ENCODE measurements at places on chromosomes 7 and 10.

GRCh38 chr10:70466951-70467350, 11.6 kb upstream of the PALD1 start:
- no peak for DNase-seq

DNA sequence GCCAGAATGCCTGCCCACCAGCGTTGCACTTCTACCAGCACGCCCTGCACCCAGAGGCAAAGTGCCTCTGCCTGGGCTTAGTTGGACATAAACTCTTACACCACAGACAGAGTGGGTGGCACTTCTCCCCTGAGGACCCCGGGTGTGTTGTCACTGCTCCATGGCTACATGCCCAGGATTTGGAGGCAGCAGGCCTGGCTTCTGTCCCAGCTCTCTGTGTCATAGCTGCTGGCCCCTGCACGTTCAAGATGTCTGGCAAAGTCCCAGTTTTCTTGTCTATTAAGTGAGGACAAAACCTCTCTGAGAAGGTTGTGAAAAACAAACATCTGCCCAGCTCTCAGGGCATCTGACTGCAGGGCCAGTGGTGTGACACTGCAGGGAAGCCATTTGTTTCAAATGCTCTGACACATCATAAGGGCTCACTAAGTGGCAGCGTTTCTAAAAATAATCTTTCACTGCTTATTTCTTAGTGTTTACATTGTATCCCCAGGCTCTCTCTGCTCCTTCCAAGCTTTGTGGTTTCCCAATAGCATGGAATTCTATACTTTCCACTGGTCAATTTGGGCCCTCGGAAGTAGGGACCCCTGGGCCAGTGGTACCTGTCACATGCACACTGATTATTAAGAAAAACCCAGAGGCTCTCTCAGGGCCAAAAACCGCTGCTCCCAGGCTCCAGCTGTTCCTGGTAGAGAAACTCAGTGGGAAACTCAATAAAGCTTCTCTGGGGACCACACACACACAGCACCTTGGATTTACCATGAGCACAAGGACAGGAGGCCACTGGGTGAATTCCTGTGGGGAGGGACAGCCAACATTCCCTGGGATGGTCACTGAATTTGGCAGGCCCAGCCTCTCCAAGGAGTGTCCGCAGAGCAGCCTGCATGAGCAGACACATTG, 86.2 kb upstream of the ANLN start:
- DNase-seq = no peak

GRCh38 chr10:88657901-88658300, 6.3 kb upstream of the LIPF start:
- no peak for DNase-seq

DNA sequence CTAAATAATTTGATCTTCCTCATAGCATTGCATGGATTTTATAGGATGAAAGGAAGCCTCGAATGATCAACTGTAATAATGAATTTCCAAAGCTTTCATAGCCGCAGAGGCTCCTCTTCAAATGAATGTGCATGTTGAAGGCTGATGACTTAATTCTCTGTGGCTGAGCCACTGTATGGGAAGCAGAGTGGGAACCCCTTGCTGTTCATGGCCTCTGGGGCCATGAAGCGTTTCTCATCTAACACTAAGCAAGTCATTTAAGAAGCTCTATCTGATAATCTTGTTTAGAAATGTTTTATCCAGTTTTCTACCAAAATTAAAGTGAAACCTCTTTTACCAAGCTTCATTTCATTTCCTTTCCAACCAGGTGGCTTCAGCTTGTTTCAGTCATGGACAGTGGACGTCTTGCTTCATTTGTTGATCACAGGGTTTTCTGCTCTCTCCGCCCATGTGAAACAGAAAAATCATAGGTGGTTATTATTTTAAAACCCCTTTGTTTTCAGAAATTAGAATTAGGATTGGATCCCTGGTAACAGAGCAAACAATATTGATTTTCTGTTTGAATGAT, 10.3 kb upstream of the ADARB2 start:
- no peak for DNase-seq

DNA sequence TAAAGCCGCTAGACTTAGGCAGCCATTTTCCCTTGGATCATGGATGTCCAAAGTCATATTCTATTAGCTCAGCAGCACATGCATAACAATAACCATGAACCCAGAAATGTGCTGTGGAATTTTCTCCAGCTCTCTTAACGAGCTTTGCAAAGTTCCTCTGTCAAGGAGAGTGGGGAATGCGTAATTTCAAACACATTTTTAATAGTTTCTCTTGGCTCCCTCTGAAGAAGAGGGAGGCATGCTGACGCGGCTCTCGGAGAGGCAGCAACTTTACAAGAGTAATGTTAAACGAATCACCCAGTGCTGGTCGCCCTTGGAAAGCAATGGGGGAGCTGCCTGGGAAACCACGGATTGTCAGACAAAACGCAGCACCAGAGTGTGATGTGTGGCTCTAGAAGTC, 114.8 kb downstream of the RAB18 start:
- no peak for DNase-seq

DNA sequence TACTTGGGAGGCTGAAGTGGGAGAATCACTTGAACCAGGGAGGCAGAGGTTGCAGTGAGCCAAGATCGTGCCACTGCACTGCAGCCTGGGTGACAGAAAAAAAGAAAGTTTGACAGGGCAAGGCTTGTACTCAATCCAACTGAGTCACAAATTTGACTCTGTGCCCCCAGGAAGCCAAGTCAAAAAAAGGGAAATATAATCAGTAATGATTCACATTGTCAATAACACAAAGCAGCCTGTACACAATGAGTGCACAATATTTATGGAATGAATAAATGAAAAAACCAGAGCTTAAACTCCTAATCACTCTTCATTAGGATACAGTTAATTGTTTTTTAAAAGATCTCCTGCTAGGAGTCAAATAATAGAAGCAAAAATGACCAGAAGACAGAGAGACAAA, 6.4 kb downstream of the NAPEPLD start:
- DNase-seq = no peak

DNA sequence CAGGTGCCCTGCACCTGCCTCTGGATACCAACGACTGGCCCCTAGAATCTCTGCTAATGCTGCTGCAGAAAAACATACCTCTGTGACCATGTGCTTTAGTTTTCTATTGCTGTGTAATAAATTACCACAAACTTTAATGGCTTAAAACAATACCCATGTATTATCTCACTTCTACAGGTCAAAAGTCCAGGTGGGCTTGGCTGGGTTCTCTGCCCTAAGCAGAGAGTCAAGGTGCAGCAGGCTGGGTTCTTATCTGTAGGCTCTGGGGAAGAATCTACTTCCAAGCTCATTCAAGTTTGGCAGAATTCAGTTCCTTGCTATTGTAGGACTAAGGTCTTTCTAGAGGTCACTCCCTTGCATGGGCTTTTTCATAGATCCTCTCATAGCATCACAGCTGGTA, 52.3 kb downstream of the CCDC71L start:
- DNase-seq = no peak

DNA sequence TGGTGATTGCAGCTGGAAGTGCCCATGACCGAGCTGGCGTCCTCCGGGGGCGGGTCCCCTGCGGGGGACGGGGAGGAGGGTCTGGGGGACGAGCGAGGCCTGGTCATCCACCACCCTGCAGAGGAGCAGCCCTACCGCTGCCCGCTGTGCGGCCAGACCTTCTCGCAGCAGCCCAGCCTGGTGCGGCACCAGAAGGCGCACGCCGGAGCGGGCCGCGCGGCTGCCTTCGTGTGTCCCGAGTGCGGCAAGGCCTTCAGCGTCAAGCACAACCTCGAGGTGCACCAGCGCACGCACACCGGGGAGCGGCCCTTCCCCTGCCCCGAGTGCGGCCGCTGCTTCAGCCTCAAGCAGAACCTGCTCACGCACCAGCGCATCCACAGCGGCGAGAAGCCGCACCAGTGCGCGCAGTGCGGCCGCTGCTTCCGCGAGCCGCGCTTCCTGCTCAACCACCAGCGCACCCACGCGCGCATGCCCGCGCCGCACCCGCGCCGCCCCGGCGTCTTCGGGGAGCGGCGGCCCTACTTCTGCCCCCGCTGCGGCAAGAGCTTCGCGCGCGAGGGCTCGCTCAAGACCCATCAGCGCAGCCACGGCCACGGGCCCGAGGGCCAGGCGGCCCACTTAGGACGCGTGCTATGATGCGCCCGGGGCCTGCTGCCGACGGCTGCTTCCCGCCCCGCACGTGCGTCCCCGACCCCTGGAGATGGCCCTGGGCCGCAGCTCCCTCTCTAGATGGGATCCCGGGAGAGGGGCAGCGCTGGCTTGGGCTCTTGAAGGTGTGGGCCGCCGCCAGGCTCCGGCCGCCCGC, 28.7 kb downstream of the ZNF775 start:
- DNase-seq = no peak

- no peak for DNase-seq
Measured at GRCh38 chr10:95388539-95388938, 97.7 kb upstream of the PDLIM1 start.

DNA sequence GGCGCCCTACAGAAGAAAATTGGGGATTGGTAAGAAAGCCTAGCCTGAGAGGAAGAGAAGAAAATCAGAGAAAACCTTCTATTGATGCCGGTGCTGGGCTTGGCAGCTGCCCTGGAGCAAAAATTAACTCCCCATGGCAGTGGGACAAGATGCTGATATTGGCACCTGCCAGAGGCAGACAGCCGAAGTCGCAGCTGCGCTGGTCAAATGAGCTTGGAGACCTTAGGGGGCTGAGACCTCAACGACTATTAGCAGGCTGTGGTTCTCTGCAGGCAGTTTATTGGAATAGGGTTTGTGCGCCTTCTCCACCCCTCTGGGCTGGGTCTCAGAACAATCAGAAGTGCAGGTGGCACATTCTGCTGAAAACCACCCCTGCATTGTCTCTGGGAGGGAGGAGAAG, 213.7 kb downstream of the GFRA1 start:
- no peak for DNase-seq

- DNase-seq = no peak
Measured at GRCh38 chr7:140060788-140061606, 1.8 kb downstream of the PARP12 start.

GRCh38 chr7:88789480-88790064, 6.0 kb downstream of the TEX47 start:
- DNase-seq = no peak

DNA sequence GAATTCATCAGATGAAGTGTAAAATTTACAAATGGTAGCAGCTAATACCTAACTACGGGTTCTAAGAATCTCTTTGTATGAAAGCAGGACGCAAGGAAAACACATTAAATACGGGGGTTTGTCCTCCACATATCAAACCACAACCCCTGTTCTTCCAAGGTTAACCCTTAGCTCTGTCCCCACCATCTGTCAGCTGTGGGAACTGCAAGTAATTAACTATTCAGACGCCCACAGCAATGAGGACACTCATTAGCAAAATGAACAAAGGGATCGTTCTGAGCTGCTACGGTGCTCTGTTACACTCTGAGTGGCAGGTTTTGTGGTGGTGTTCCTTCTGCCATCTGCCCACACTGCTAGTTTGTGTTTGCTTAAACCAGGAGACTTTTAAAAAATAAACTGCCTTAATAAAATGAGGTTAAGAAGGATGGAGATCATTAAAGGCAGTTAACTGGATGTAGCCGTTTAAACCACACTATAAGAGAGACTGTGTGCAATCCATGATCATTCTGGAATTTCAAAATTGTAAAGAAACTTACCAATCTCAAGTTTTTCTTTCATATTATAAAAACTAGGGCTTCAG, 51.4 kb downstream of the C10orf67 start:
- peak; percentile 43 for DNase-seq

- DNase-seq = no peak
Measured at GRCh38 chr7:38181111-38181510, 3.1 kb downstream of the STARD3NL start.

GRCh38 chr10:127344346-127344745, 148.0 kb upstream of the INSYN2A start:
- no peak for DNase-seq

GRCh38 chr10:101886521-101887312, 43.1 kb upstream of the KCNIP2 start:
- DNase-seq = no peak

DNA sequence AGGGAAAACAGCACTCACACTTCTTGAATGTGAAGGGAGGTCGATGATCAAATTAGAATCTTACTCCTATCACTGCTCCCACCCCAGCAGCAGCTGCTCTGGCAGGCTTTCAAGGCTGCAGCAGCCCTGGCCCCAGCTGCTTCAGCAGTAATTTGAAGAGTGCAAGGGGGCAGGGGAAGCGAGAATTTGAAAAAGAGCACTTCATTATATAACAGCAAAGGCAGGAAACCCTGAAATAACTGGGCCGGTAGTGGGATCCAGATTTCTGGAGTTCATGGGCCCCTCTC, 44.9 kb downstream of the MYPN start:
- DNase-seq = no peak

DNA sequence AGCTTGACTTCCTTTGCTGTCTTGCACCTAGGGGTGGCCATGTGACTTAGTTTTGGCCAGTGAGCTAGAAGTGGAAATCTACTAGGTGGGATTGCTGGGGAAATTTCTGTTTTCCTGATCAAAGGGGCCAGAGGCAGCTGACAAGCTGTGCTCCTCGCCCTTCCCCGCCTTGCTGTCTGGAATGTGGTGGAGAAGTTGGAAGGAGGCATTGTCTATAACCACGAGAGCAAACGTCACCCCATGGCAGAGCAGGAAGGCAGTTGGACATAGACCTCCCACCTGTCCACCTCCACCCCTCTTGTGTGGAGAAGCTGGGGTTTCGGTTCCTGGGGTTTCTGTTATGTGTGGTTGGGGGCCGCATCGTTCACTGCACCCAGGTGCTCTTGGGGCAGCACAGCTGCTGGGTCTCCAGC, 7.3 kb downstream of the SFRP5 start:
- DNase-seq = no peak

DNA sequence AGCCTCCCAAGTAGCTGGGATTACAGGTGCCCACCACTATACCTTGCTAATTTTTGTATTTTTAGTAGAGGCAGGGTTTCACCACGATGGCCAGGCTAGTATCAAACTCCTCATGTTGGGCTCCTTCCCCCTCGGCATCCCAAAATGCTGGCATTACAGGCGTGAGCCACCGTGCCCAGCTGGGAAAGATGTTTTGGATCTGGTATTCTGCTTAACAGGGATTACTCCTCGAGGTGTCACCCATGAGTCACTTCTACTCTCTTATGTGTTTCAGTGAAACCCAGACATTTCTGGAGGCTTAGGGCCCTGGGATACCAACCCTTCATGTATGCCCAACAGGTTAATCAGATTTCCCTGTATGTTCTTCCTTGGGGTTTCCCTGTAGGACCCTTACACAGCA, 11.8 kb upstream of the OPN4 start:
- DNase-seq = no peak

- DNase-seq = no peak
Measured at GRCh38 chr7:29500719-29501118, 62.9 kb upstream of the PRR15 start.

GRCh38 chr10:70380350-70381135, 1.9 kb downstream of the LRRC20 start:
- no peak for DNase-seq

DNA sequence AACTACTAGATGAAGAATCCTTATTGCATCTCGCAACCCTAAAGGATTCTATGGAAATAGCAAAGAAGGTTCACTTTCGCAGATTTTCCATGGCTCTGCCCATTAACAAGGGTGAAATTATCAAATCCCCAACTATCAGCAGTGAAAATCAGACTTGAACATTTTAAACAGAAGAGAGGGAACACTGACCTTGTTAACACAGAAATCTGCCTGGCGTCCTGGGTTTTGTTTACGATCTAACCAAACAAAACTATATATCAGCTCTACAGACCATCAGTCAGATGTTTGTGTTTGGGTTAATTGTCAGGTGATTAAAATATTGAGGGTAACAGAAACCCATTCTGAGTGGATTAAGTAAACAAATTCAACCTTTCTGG, 1.9 kb downstream of the CTTNBP2 start:
- DNase-seq = no peak

- DNase-seq = no peak
Measured at GRCh38 chr10:19832699-19833098, 16.5 kb downstream of the PLXDC2 start.
